ENCODE measurements at places on chromosomes 16 and 17. TPM values are rescaled to one million over a fixed set of nuclear protein-coding genes. Genes with fewer than 3 reads are reported as not detected.

Gene B4GALNT2
- total RNA-seq = 0.10 TPM

Gene FBXW10B
- total RNA-seq = 0.95 TPM

Gene MT4
- not detected for total RNA-seq

Gene FAM83G
- total RNA-seq = 2.8 TPM

Gene GDPD3
- total RNA-seq = 3.7 TPM

Gene PIMREG
- total RNA-seq = 0.56 TPM

Gene GSDMA
- total RNA-seq = 0.19 TPM

Gene TOM1L1
- 4.2 TPM for total RNA-seq

Gene GALK1
- total RNA-seq = 27.6 TPM

Gene CDRT4
- total RNA-seq = 4.5 TPM

GRCh38 chr16:88804552-88805339, 1.2 kb downstream of the CDT1 start:
- DNase-seq = no peak

- no peak for DNase-seq
These were observed 86.7 kb upstream of the GSE1 start for GRCh38 chr16:85526185-85526974.

GRCh38 chr16:5845046-5845445, 747.5 kb upstream of the EEF2KMT start:
- DNase-seq = no peak

DNA sequence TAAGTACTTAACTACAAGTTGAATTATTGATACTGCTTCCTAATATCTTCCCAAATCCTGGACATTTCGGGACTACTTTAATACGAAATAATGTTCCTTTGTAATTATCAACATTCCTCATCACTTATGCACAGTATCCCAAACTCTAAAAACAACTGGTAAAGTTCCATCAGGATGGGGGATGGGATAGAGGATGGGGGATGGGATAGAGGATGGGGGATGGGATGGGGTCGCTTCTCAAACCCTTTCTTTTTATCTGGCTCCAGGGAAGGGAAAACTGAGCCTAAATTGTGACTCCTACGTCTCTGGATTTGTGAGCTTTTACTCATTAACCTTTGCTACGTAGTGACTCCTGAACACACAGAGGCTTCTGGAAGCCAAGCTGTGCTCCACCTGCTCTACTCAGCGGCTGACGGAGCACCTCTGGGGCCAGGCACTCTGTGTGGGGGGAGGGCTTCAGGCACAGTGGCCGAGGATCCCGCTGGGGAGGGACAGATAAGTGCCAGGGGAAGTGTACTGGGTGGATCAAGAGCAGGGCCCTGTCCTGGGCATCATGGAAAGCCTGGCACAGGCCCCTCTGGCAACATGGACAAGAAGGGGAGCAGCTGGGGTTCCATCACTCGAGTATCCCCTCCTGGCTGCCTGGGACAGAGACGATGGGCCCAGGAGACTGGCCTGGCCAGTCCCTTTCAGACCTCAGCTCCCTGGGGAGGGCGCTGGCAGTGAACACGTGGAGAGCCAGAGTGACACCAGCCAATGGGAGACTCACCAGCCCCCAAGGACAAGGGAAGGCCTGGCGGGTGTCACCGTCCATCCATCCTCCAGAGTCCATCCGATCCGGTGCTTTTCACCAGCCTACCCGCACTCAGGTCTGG, 56.2 kb downstream of the PGS1 start:
- no peak for DNase-seq

DNA sequence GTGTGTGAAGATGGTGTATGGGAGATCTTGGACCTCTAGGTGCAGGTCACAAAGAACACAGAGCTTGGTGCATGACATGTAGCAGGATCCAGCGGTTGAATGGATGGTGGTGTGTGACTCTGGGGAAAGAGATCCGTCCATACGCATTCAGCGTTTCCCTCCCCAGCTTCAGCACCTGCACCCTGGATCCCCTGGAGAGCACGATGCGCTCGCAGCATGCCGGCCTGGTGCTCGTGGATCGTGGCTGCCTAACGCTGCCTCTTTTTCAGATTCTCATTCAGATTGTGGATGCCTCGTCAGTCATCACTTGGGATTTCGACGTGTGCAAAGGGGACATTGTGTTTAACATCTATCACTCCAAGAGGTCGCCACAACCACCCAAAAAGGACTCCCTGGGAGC, 70.9 kb downstream of the SEC14L1 start:
- peak; percentile 56 for DNase-seq

DNA sequence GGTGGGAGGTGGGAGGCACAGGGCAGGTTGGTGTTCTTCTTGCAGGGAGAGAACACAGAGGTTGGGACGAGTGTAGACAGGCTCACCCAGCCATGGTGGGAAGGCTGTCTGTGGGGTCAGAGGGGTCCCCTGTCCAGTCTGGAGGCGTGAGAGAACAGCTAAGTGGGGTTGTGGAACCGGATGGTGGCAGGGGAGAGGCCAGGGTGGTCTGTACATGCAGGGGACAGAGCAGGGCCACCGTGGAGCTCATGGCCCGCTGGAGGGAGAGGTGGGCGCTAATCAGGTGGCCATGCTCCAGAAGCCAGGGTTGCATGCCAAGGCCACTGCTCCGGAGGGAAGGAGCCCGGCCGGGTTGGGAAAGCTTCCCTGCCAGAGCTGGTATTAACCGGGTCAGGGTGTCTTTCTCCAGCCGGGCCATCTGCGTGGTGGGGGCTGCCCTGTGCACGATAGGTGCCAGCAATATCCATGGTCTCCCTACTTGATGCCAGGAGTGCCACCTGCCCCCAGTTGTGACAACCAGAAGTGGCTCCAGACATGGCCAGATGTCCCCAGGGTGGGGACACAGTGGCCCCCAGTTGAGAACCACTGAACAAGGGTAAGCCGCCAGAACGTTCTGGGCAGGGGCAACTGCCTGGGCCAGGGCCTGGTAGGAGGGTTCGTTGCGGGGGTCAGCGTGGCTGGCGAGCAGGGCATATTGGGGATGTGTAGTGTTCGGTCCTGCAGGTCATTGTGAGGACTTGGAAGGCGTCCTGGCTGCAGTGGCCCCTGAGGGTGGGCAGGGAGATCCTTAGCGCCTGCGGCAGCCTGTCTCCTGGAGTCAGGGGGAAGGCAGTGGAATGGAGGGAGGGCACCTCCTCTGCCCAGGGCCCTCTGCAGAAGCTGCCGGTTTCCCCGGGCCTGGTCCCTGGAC, 5.1 kb downstream of the SNN start:
- no peak for DNase-seq

DNA sequence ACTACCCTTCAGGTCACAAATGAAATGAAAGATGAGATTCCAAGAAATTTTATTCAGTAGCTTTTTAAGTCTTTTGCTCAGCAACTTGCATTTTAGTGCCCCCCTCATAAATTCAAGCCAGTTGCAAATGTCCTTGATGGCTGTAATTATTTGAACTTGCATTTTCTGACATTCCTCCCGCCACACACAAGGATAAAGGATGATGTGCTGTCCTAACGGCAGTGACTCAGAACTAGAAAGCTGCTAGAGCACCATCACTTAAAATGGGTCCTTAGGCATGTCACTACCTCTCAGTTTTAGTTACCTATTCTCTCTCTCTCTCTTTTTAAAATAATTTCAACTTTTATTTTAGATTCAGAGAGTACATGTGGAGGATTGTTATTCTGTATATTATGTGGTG, 306.7 kb downstream of the CNTNAP4 start:
- DNase-seq = no peak

DNA sequence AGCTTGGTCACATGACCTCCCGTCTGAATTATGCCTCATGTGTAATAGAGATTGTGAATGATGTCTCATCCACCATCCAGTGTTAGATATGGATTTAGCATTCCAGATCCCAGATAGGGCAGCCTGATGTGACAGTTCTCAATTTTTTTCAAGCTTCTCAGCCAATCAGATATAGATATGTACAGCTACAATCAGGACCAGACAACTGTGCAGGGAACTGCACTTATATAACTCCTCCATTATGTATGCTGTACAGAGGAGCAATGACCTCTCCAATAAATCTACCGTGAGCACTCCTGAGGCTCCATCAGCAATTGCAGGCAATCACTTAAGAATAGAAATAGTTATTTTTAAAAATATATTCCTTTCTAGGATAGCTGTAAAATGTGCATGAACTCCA, 722.8 kb upstream of the SOX9 start:
- no peak for DNase-seq

DNA sequence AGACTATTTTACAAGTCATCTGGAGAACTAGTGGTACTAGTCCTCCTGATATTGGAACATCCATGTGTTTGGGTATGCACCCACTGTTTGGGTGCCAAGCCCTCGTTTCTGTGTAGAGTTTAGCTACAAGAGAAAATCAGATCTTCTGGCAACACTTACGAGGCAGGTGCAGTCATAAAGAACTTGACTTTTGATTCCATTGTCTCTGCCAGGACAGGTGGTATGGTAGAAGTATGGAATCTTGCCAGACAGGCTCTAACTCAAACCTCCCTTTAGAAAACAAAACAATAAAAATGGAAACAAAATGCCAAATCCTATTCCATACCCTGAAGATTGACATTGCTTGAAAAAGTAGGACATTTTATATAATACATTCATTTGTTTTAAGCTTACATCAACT, 16.0 kb downstream of the RNF43 start:
- no peak for DNase-seq

GRCh38 chr16:52296076-52296475, 250.9 kb downstream of the TOX3 start:
- DNase-seq = no peak

GRCh38 chr17:59002848-59003247, 103.8 kb downstream of the TRIM37 start:
- no peak for DNase-seq

GRCh38 chr17:49760932-49761558, 2.9 kb downstream of the FAM117A start:
- DNase-seq = no peak

DNA sequence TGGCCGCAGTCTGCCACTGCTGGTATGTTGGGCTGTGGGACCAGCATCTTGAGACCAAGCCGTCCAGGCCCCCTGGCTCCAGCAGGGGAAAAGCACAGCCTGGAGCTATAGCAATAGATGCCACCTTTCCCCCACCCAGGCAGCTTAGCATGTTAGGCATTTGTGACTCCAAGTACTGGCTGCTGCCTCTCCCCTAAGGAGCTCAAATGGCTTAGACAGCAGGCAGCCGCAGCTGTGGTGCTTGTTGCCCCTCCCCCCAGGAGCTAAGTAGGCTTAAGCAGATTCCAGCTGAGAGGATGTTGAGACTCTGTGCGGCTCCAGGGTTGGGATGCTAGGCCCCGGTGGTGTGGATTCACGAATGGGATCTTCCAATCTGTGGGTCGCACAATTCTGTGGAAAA, 88.8 kb upstream of the ANKFN1 start:
- no peak for DNase-seq

- DNase-seq = no peak
These were observed 56.5 kb upstream of the CLEC18A start for GRCh38 chr16:69894676-69895075.

DNA sequence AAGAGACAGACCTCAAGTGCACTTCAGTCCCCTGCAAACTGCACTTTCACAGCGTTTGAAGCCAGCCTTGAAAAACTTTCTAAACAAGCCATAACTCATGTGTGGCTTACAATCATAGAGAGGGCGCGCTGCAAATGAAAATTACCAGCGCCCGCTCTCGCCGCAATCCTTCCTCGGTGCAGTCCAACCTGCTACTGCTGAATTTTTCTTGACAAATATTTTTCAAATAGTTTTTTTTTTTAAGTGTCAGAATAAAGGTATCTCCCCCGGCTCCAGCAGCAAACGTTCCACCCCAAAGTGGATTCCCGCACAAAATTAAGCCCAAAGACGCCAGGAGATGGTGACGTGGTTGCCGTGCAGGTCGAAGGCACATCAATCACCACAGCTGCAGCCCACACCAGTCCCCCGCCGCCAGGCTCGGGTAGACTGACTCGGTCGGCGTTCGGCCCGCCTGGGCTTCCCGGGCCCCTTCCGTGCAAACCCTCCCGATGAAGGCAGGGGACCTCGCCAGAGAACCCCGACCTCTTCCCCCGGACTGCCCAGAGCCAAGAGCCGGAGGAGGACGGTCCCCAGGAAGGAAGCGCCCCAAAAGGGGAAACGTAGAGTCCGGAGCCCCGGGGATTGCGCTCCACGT, 630 bp downstream of the GRB2 start:
- peak; percentile 83 for DNase-seq

DNA sequence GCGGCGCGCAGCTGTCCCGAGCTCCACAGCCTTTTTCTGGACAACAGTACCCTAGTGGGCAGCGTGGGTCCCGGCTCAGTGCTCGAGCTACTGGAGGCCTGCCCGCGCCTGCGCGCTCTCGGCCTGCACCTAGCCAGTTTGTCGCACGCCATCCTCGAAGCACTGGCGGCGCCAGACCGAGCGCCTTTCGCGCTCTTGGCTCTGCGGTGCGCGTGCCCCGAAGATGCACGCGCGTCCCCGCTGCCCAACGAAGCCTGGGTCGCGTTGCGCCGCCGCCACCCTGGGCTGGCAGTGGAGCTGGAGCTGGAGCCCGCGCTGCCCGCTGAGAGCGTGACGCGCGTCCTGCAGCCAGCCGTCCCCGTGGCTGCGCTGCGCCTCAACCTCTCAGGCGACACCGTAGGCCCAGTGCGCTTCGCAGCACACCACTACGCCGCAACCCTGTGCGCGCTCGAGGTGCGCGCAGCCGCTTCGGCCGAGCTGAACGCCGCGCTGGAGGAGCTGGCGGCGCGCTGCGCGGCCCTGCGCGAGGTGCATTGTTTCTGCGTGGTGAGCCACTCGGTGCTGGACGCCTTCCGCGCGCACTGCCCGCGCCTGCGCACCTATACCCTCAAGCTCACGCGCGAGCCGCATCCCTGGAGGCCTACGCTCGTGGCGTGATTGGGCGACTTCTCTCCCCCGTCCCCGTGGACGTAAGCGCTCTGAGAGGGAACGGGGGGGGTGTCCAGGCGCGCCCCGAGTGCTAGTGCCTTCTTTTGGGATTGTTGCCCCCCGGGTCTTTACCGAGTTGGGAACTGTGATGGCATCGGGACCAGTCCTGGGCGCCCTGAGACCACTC, 1.2 kb upstream of the HSF4 start:
- peak; percentile 86 for DNase-seq

DNA sequence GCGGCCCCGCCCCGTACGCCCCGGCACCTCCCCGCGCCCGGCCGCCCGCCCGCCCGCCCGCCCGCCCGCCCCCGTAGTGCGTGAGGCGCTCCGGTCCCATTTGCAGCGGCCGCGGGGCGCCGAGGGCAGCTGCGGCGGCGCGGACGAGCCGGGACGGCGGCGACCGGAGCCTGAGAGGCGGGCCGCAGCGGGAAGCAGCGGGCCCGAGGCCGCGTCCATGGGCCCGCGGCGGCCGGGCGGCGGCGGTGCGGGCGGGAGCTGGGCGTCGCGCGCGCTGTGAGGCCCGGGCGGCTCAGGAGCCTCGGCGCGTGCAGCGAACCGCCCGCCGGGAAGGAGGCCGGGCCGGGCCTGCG, at the start of gene MPRIP:
TSS of gene MPRIP (plus strand) at position 74 of the 353 bp plus-strand sequence. CDS start 392 bp downstream, outside the sequence.
- DNase-seq = no peak

- no peak for DNase-seq
These were observed 98.5 kb downstream of the MRM3 start for GRCh38 chr17:880443-881269.

- no peak for DNase-seq
These were observed 20.6 kb downstream of the ZNF423 start for GRCh38 chr16:49835161-49835777.

- DNase-seq = no peak
These were observed 4.8 kb downstream of the BAIAP3 start for GRCh38 chr16:1338119-1338730.

Measured in posterior vena cava (tissue), 2 donors.